Sciatic nerve (tissue), 2 donors: ENCODE measurements at places on chromosomes 13 and 19. TPM values are rescaled to one million over a fixed set of nuclear protein-coding genes. Genes with fewer than 3 reads are reported as not detected.

FFAR1 gene
- total RNA-seq: not detected

SYDE1 gene
- total RNA-seq: 39.9 TPM

PTH2 gene
- not detected for total RNA-seq

LYPD3 gene
- 1.6 TPM for total RNA-seq

ZNF865 gene
- 15.9 TPM for total RNA-seq

CLDND2 gene
- total RNA-seq: 2.4 TPM

TMTC4 gene
- 19.1 TPM for total RNA-seq

KIR3DL1 gene
- total RNA-seq: not detected

PRR20E gene
- not detected for total RNA-seq

FSD1 gene
- total RNA-seq: 0.31 TPM

KLK2 gene
- total RNA-seq: not detected

SIGLEC5 gene
- not detected for total RNA-seq

FFAR2 gene
- total RNA-seq: 4.5 TPM

ZIC2 gene
- not detected for total RNA-seq

TMEM38A gene
- total RNA-seq: 3.5 TPM
